ENCODE measurements at places on chromosomes 5 and 9.

DNA sequence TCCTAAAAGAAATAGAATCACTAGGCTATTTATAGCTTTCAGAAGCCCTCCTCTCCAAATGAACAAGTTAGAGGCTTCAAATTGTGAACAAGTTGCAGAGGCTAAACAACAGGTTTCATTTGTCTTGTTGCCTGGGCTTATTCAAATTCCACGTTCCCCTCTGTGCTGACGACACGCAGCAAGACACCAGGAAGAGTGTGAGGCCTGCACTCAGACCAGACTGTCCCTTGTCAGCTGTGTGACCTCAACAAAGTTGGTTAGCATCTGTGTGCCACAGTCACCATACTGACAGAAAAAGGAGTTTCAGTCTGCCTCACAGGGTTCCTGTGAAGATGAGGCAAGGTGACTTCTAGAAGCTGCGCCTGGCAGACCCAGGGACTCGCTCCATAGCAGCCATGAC lies 22.1 kb upstream of the GABBR2 start:
- DNase-seq = no peak

DNA sequence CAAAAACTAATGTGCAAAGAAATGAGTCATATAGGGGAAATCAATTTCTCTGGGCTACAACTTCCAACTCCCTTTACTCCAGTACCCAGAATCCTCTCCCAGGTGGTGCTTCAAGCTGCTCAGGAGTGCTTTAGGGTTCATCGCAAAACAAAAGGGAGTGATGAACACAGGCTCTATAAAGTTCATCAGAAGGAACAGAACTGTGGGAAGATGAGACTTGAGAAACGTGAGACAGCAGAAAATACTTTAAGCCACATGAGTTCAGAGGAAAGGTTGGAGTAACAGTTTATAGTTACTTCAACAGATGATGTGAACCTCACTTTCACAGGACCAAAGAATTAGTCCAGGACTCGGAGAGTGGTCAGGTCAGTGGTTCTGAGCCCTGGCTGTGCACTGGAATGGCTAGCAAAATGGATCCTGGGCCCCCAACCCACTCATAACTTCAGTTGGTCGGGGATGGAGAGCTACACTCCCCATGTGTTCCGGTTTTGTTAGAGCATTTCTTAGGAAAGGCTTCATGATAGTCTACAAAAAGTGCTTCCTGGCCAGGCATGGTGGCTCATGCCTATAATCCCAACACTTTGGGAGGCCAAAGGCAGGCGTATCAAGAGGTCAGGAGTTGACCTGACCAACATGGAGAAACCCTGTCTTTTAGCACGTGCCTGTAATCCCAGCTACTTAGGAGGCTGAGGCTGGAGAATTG lies 4.3 kb downstream of the RPL12 start:
- DNase-seq = no peak

- no peak for DNase-seq
Measured at GRCh38 chr5:67409126-67409777, 212.7 kb upstream of the CD180 start.

DNA sequence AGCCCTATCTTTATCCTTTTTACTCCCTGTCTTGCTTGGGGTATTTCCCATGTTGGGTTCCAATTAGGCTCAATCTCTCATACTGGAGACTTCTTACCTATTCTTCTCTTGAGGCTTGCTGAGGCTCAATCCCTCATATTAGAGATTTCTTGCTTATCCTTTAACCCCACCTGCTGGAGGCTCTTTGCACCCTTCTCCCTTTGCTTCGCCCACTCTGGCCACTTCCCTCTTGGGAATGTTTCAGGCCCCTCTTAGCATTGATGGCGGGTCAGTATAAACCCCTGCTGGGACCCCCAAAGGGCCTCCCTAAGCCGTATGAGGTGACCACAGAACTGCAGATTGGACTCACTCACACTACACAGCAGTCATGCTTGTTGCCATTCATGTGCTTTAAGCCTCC lies 69.3 kb upstream of the CDK20 start:
- DNase-seq = no peak

DNA sequence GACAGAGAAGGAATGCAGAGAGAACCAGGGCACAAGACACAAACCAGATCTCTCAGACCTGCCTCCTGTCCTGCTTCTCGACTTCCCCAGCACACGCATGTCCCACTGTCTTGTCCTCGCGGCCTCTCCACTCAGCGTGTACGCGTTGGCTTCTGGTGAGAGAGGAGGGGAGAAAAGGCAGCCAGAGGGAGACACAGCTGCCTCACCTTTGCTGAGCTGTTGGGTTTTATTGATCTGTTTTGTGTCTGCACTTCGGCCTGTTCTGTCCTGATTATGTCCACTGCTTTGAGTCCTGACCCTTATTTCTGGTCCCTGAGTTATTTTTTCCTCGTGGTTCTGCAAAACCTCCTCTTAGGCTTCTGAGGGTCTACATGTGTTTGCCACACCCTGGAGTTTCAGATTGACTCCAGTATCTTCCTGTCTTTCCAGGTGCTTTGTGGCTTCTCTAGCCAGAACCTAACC lies 87.5 kb upstream of the AGXT2 start:
- no peak for DNase-seq

GRCh38 chr5:135434591-135435466 lies 12.3 kb downstream of the DCANP1 start:
- no peak for DNase-seq

DNA sequence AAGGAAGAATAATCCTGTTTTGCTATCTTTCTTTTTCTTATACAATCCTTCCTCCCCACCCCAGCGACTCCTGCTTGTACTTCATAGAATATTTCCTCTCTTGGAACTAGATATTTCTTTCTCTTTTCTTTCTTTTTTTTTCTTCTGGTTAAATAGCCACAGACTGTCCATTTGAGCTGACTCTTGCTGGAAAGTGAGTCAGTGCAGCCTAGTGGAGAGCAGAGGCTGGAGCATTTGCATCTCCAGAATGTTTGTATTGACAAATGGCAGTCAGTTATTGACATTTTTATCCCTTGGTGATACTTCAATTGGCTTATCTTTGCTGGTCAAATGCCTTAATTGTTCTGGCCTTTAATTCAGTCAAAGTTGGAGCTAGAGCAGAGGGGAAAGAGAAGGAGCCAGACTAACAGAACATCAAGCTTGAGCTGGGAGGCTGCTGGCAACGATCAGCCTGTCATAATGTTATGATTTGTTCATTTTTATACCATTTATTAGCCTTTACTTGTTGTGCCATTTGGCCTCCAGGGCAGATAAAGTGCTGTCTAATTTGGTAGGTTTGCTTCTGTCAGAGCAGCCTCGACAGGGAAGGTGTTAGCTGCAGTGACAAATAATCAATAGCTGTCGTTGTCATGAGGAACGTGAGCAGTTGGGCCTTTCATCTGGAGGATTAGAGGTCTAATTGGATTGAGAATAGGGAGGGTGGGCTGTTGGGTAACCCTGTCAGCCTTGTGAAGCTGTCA lies 69.0 kb downstream of the INVS start:
- no peak for DNase-seq

- DNase-seq = no peak
Measured at GRCh38 chr9:119283078-119283794, 86.0 kb downstream of the BRINP1 start.

DNA sequence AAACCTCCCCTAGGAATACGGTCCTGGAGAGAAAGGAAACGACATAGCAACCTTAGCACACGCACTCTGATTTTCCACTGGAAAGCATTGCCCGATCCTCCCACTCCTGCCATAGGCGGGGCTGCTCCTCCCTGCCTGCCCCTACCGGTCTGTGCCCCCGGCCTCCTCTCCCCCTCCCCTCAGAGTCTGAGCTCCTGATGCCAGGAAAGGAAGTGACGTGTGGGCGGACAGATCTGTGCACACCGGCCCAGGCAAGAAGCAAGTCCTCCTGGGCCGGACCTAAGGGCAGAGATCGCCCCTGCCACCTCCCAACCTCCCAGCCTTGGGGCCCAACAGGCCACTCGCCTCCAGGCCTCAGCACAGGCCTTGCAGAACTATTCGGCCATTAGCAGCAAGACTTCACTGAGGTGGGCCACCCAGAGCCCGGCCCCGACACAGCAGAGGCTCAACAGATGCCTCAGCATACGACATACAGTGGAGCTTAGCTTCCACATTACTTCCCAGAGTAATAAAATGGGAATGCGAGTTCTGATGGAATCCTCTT lies 7.2 kb downstream of the NINJ1 start:
- DNase-seq = no peak

DNA sequence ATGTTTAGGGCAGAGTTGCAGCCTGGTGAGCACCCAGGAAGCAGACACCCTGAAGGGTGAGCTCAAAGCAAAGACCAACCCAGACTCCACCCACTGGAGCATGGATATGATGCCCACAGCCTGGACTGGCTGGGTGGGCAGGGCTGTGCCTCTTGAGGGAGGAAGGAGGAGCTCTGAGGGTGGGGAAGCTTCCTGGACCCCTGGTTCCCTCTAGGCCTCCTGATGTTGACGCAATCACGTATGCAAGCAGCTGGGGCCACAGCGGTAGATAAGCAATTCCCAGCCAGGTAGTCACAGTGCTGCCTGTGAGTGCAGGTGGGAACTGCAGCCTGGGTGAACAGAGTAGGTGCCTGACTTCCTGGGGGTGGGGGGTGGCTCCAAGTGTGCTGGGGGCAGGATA lies 271.5 kb downstream of the CDK5RAP2 start:
- DNase-seq = no peak

DNA sequence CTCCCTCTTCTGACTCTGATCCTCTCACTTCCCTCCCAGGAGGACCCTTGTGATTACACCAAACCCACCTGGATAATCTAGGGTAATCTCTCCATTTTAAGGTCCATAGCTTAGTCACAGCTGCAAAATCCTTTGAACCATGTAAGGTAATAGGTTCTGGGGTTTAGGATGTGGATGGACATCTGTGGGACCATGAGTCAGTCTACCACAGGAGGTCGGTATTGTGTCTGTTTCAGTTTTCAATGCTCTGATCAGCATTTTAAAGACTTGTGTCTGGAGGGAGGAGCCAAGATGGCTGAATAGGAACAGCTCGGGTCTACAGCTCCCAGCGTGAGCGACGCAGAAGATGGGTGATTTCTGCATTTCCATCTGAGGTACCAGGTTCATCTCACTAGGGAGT lies 112.6 kb downstream of the CAVIN4 start:
- DNase-seq = no peak

- no peak for DNase-seq
Measured at GRCh38 chr5:176901260-176902101, 2.3 kb upstream of the HK3 start.

GRCh38 chr5:38871058-38871605 lies 25.3 kb downstream of the OSMR start:
- no peak for DNase-seq

DNA sequence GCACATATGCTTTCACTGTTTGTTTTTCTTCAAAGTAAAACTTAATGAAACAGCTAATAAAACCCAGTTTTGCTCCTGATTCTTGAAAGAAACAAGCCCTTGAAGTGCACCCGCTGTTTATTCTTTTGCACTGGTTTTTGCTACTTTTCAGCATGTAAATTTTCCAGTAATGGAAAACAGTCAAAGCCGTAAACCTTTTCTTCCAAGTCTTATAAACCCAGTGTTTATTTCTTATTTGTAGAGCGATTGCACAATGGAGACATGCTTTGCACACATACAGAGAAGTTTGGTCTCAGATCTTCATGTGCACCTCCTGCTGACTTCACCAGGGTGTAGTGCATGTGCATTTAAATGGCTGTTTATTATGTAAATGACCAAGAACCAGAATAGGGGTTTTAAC lies 51.8 kb downstream of the ATG10 start:
- DNase-seq = no peak

DNA sequence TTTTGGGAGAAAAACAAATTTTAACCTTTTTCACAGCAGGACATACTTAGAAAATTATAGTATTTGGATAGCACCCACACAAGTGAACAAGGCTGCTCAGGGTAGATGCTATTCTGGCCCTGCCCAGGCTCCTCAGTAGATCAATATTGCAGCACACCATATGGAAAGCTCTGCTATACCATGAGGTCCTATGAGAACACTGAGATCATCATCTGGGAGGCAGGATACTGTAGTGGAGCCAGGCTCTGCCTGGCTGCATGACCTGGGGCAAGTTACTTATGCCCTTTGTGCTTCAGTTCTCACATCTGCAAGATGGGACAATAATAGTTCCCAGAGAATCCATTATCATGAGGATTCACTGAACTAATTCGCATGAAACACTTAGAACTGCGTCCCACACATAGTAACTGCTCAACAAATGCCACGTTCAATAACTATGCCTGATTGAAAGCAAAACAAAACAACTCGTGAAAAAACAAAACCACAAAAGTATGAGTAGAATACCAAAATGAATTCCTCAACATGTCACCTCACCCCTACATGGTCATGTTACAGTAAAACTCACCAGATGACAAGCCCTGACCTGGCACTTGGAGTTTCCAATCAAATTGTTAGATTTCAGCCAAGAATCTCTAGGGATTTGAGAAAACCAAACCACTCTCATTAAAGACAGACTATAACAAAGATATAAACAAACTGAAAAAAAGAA lies 31.9 kb downstream of the ARSB start:
- DNase-seq = no peak

- no peak for DNase-seq
Measured at GRCh38 chr5:116923344-116923743, 348.7 kb upstream of the SEMA6A start.

- no peak for DNase-seq
Measured at GRCh38 chr9:112295174-112295573, 38.2 kb downstream of the PTBP3 start.

DNA sequence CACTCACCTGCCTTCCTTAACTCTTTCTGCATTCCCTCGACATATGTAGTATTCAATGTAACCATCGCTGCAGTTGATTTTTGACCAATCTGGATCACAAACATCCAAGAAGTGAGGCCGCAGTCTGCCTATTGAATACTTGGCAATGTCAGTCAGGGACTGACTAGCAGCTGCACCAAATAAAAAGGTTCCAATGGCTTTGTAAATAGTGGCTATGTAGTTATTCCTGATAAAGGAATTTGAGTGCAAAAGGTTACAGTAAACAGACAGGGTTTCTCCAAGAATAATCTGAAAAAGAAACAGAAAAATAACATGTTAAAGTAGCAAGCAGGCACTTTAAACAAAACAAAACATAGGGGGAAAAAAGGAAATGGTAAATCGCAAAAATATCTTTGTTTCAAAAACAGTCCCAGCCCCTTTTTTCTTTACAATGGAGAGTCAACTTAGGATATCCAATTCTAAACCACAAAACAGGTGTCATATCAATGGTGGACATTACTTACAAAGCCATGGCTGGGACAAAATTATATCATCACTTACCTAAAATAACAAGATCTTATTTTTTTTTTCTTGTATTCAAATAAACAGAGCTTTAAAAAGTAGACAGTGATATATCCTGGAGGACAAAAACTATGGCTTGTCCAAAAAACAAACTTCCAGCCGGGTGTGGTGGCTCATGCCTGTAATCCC lies 66.8 kb downstream of the PLPP1 start:
- no peak for DNase-seq

GRCh38 chr5:10476878-10477277 lies 35.2 kb downstream of the ROPN1L start:
- DNase-seq = no peak

DNA sequence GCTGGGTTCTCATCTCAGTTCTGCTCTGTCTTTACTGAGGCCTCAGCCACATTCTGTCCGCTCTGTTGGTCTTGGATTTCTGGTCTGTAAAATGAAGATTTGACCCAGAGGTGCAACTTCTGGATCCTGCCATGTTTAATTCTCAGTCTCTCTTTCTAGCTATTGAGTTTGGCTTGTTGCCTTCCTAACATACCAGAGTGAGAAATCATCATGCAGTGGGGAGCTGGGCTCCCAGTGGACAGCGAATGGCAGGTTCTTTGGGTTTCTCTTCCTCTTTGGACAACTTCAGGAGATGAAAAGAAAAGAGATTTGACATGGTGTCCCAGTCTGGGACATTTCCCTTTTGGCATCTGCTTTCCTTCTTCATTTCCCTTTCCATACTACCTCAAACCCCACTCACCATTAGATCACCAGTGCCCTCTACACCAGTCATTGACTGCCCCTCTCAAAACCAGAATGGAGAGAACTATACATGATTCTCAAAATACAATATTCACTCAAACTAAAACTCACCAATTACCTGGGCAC lies 334.7 kb downstream of the ACTL7B start:
- DNase-seq = no peak

Data from cerebellar nuclear complex (tissue), 1 donor.